ENCODE measurements at places on chromosomes 7 and 10.

GRCh38 chr7:52615021-52615695, 420.3 kb upstream of the POM121L12 start:
- DNase-seq: no peak

- no peak for DNase-seq
Observed at GRCh38 chr7:150338166-150338829, 3.1 kb downstream of the RARRES2 start.

GRCh38 chr7:143375298-143376034, 5.7 kb upstream of the ZYX start:
- no peak for DNase-seq

DNA sequence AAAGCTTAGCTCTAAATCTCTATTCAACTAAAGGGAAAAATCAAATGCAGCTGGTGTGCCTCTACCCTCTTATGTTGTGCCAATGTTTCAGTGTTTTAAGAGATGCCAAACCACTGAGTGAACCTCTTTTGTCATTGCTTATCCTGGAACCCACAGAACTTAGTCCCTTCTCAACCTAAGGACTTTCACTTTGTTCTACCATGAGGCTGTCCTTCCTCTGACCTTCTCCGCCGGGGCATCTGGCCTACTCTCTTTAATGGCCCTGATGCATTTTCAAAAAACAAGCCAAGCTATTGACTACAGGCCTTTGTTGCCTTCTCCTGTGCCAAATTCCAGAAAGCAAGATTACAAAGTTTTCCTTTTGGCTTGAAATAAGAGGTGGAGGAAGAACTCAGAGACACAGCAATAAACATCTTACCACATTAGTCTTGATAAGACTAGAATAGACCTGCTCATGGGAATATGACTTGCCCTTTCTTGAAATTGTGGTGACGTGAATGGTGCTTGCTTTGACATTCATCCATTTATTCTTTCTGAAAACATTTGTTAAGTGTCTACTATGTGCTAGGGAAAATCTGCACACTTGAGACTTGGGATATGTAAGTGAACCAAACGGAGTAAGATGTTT, 253.2 kb upstream of the SMIM30 start:
- DNase-seq: no peak

GRCh38 chr7:45242698-45243097, 85.1 kb downstream of the RAMP3 start:
- no peak for DNase-seq

- no peak for DNase-seq
Observed at GRCh38 chr7:369476-370258, 79.7 kb downstream of the FOXL3 start.

- DNase-seq: no peak
Observed at GRCh38 chr10:69326692-69327091, 48.4 kb downstream of the HK1 start.

DNA sequence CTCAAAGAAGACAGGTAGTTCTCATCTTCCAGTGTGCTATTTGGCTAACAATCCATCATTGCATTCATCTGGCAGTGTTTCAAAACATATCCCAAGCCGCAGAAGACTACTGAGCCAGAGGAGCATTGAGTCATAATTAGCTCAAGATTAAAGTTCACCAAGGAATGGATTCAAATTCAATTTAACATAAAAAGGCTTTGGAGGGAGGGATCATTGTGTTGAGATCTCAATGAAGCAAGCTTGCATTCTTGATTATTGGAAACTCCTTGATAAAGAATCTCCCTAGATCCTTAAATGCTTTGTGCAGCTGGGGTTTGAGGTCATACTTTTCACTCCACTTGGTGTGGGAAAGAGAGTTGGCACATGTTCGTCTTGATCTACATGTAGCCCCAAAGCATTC, 142.8 kb upstream of the SEMA3A start:
- DNase-seq: no peak

DNA sequence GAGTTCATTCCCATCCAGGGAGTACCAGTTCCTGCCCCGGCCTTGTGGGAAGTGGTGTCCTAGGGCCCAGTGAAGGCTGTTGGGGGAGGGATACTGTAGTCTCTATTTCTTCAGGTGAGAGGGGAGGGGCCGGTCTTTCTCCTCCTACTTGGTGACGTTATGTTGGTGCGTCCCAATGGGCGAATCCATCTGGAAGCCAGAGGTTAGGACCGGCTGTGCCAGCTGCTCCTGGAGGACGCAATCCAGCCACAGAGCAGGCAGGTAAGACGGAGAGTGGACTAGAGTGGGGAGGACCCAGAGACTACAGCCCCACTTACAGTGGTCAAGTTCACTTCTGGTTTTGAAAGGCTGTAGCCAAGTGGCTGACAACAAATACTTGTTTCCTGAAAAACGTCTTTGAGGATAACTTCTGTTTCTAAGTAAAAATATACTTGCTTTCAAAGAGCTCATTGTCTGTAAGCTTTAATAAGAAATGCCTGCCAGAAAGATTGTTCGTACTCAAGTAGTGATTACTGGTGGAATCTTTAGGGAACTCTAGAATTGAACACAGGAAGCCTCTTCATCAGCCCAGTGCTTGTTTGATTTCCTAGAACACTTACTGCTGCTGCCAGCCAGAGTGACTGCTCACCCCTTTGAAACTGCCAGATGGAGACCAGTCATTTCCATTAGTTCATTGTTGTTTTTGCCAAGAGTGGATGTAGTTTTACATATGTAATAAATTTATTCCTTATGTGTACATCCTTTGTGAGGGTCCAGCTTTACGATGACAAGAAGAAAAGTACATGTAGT, 25.4 kb downstream of the RBM33 start:
- no peak for DNase-seq

GRCh38 chr10:117740691-117741222, 198.2 kb downstream of the EMX2 start:
- no peak for DNase-seq

GRCh38 chr10:51620131-51620530, 79.3 kb downstream of the CSTF2T start:
- no peak for DNase-seq

DNA sequence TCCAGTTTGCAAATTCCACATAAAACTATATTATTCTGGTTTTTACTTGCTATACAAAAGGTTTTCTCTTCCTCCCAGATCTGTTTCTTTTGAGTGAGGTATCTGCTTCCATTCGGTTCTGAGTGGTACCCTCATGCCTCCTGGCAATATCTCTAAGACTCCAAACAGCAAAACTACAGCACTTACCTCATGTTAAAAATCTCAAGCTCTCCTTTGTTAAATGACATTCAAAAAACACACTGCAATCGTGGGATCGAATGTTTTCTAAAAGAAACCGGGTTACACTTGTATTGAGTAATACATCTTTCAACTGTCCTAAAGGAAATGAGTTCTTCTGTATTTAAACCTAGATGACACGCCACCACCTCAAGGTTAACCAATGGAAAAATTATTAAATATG, 11.1 kb downstream of the YWHAG start:
- DNase-seq: no peak

- DNase-seq: no peak
Observed at GRCh38 chr10:12489357-12489756, 140.0 kb downstream of the CAMK1D start.

GRCh38 chr7:152947686-152948085, 188.1 kb downstream of the ACTR3B start:
- no peak for DNase-seq

DNA sequence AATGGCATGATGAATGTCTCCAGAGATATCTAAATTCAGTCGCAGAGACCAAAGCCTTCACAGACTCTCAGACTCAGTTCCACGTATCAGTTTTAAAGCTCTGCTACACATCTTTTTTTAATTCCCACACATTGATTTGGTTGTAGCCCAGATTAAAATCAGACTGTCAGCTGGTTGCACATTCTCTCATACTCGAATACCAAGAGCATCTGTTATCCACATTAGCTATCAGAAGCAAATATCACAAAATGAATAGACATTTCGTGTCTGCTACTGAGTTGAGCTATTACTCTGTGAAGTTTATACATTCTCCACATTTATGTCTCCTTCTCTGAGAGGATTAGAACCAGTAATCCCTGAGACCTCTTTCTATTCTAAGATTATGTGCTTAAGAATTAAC, 229.2 kb downstream of the GPAM start:
- no peak for DNase-seq

- no peak for DNase-seq
Observed at GRCh38 chr7:47147213-47147631, 434.7 kb downstream of the TNS3 start.

GRCh38 chr7:126720232-126720631, 532.5 kb downstream of the GRM8 start:
- DNase-seq: no peak
